ENCODE measurements at places on chromosomes 6 and 20.

DNA sequence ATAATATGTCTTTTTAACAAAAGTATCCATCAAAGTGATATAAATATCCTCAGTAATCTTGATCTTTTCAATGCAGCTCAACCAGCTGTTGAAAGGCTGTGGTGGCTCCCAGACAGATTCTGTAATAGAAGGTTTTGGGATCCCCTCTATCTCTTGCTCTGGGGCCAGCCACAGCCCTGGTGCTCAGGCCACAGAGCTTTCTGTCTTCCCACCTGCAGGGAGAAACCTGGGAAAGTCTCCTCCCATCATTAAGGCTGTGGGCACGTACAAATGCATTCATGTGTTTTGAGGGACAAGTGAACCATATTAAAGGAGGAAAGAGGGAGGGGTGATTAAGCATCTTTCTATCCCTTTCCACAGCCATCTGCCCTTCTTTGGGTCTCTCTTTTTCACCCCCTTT is 183.1 kb downstream of the PRDM13 start:
- DNase-seq: peak; percentile 2

DNA sequence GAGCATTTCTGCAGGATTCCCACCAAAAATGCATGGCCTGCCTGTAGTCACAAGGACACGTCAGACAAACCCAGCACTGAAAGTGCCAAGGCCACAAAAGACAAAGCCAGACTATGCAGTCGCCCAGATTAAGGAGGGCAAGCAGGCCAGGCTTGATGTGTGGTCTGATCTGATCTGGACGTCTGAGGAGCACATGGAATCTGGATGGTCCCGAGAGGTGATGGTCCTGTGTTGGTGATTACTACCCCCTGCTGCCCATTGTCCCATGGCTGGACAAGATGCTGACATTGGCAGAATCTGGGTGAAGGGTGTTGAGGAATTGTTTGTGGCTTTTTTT is 17.1 kb downstream of the NPEPL1 start:
- DNase-seq: no peak

- DNase-seq: peak; percentile 26
Observed at GRCh38 chr6:31597006-31597405, 4.2 kb upstream of the NCR3 start.

GRCh38 chr6:70282919-70283461 is 19.9 kb downstream of the COL9A1 start:
- no peak for DNase-seq

DNA sequence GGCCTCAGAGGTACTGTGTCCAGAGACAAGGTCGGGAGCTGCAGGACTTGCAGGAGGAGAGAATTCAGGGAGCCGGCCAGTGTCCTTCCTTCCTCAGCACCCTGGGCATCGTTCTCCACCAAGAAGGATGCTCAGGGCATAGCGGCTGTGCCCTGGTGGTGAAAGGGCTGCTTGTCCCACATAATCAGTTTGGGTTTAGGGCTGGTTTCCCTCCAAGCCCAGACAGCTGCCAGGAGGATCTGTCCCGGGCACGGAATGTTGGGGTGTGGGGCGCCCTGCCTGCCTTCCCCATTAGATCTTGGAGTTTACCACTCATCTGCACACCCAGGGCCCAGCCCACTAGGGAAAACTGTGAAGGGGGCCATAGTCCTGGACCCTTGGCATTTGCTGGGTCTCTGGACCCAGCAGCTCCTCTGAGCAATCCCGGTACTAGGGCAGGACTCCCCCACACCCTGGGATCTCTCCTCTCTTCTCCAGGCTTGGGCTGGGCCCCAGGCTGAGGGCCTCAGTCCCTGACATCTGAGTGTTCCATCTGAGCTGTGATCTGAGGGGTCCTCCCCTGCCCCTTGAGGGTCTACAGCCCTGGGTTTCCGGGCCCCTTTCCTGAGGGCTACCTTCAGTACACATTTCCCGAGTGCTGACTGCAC is 18.6 kb upstream of the SPDEF start:
- DNase-seq: no peak

DNA sequence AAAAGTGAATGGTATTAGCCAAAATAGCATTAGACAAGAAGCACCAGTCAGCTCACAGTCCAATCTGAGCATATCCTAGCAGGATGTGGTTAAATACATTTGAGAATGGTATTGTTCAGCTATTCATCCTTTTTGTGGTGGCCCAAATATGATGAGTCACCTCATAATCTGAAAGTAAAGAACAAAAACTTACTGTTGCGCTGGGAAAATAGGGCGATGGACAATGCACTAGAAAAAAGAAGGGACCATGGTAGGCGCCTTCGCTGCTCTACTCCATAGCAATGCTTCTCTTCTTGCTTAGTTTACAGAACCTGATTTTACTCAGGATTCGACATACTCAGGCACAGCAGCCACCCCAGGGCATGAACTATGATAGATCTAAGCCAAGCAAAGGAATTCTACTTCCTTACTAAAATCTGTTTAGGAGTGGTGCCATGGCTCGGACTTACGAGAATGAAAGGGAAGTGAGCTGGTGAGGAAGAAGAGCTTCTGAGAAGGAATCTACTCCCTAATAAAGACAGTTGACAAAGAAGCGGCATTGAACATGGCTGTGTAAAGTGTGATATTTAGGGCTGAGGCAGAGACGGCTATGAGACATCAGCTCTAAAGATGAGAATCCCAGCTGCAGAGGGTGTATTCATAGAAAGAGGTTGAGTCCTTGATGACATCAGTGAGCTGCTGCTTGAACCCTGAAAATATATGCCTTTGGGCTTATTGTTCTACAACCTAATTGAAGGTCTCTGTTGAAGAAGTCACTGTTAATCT is 16.6 kb upstream of the FBXO9 start:
- no peak for DNase-seq

DNA sequence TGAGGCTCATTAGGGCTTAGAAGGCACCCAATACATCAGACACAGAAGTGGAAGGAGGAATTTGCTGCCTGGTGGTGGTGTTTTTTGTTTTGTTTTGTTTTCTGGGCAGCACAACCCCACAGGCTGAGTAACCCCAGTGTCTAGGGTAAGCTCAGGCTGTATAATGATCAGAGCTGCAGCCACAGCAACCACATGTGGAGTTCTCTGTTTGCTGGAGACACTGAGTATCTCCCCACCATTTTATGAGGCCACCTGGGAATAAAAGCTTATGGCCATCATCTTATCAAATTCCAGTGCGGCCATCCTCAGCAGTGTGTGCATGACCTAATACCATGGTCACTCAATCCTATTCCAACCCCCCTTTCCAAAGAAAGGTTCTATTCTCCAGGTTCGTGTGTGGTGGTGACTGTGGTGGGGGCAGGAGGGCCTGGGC is 3.4 kb upstream of the DLL1 start:
- peak; percentile 59 for DNase-seq

- peak; percentile 64 for DNase-seq
Observed at GRCh38 chr6:53581856-53582255, 37.0 kb upstream of the GCLC start.

GRCh38 chr20:32599783-32600340 is 14.7 kb upstream of the NOL4L start:
- no peak for DNase-seq

- DNase-seq: no peak
Observed at GRCh38 chr6:88455317-88455716, 289.2 kb upstream of the CNR1 start.

- no peak for DNase-seq
Observed at GRCh38 chr6:149045404-149045803, 272.1 kb upstream of the TAB2 start.

DNA sequence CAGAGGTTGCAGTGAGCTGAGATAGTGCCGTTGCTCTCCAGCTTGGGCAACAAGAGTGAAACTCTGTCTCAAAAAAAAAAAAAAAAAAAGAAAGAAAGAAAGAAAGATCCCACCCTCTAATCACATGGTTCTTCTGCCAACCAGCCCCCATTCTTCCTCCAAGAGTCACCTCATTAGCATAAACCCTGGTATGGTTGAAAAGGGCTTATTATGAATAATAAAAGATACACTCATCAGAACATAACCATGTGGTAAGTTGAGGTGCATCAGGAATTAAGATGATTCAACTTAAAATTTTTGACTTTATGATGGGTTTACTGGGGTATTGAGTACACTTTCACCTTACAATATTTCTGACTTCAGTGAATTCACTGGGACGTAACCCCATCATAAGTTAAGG is 793 bp upstream of the TRIM40 start:
- DNase-seq: no peak

DNA sequence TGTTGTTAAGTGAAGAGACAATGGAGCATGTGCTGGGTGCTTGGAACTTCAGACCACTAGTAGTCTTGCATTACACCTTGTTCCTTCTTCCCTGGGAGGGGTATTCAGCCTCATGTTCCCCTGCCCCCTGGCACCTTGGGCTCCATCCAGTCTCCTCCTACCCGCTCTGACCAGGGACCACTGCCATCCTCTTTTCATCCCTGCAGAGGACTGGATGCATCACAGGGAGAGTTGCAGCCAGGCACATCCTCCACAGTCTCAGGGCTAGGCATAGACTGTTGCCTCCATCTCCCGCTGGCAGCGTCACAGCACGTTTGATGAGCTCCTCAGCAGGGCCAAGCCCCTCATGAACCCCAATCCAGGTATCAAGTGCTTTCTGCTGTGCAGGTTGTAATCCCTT is 1.3 kb upstream of the TAAR8 start:
- no peak for DNase-seq

- DNase-seq: no peak
Observed at GRCh38 chr20:33433465-33434234, 9.9 kb downstream of the SNTA1 start.

GRCh38 chr20:57396212-57396983 is 5.2 kb downstream of the RBM38 start:
- no peak for DNase-seq

DNA sequence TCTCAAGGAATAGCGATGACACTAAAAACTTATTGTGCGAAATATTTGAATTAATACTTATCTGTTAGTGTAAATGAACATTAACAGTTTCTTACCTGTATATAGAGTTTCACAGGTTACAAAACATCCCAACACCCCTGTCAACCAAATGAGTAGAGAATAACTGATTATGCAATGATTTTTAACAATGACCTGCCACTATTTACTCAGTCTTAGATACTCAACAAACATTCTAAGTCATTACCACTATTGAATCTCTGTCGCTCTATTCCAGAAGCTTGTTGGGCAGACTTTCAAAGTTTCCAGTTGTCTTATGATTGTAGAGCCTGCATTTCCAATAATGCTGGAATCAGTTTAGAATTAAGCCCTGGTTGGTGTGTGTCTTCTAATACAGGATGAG is 85.5 kb downstream of the RNF182 start:
- no peak for DNase-seq

DNA sequence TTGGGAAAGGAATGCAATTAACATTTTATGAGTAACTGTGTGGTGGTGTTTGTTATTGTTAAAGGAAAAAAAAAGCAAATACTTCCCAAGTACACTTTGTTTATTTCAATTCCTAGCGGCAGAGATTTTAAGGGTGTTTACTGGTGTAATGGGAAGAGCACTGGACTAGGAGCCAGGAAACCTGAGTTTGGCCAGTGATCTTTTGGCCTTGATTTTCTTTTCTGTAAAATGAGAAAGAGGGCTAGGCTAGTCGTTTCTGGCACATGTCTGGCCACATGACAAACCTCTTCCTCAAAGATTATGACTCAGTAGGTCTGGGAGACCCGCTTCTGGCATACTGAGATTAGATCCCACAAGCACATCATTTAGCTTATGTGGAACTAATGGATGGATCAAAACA is 428.1 kb upstream of the NOX3 start:
- no peak for DNase-seq

GRCh38 chr6:147922799-147923198 is 414.3 kb downstream of the SAMD5 start:
- DNase-seq: no peak

- DNase-seq: peak; percentile 8
Observed at GRCh38 chr20:17761604-17762003, 61.8 kb downstream of the BANF2 start.

GRCh38 chr6:109197061-109197460 is 101.8 kb downstream of the CEP57L1 start:
- no peak for DNase-seq

- DNase-seq: peak; percentile 90
Observed at GRCh38 chr6:118776607-118777549, 117.1 kb upstream of the ASF1A start.

GRCh38 chr6:5054245-5054873 is 30.8 kb upstream of the PPP1R3G start:
- peak; percentile 59 for DNase-seq

- no peak for DNase-seq
Observed at GRCh38 chr6:65545920-65546319, 161.1 kb downstream of the EYS start.

- peak; percentile 85 for DNase-seq
Observed at GRCh38 chr6:37170273-37171200, 585 bp downstream of the PIM1 start.

- no peak for DNase-seq
Observed at GRCh38 chr20:4267242-4267641, 251.9 kb upstream of the RNF24 start.

- DNase-seq: no peak
Observed at GRCh38 chr6:31304683-31305082, 32.8 kb upstream of the HLA-C start.
